Fibroblast of the aortic adventitia (primary cell): ENCODE measurements at places on chromosomes 2 and 18. TPM values are rescaled to one million over a fixed set of nuclear protein-coding genes. Genes with fewer than 3 reads are reported as not detected.

DNA sequence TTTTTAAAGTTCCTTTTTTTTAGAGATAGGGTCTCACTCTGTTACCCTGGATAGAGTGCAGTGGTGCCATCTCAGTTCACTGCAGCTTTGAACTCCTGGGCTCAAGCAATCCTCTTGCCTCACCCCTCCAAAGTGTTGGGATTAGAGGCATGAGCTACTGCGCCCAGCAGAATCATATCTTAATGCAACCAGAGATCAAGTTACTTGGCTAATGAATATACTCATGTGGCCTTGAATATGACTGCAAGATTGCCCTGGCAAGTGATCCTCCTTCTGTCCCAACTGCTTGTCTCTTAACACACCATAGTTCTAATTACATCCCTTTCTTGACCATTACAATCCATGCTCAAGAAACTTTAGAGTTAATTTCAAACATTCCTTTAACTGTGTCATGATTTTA, 133.5 kb downstream of the SRBD1 start:
- DNase-seq = no peak

GRCh38 chr2:128391679-128392078, 73.0 kb upstream of the HS6ST1 start:
- no peak for DNase-seq

- peak; percentile 99 for DNase-seq
Measured at GRCh38 chr2:218272531-218273212, 2.4 kb downstream of the PNKD start.

DNA sequence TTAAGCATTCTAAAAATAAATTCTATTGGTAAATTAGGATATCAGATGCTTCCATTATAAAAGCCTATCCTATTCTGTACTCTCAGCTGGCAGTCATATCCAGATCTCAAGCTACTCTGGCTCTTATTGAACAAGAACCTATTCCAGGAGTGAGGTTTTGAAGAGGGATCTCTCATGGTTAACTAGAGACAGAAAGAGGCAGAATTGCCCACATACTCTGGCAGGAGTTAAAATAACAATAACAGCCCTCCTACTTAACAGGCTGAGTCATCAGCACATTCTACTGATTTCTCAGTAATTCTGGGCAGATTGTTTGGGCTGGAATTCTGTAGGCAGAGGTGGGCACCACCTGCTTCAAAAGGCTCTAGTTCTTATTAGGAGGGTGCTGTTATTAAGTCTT, 142.0 kb upstream of the UNC80 start:
- DNase-seq = peak; percentile 65

GRCh38 chr2:119184512-119184911, 26.0 kb upstream of the C1QL2 start:
- no peak for DNase-seq

GRCh38 chr18:15198116-15198389, 450.1 kb downstream of the ANKRD30B start:
- DNase-seq = no peak

DNA sequence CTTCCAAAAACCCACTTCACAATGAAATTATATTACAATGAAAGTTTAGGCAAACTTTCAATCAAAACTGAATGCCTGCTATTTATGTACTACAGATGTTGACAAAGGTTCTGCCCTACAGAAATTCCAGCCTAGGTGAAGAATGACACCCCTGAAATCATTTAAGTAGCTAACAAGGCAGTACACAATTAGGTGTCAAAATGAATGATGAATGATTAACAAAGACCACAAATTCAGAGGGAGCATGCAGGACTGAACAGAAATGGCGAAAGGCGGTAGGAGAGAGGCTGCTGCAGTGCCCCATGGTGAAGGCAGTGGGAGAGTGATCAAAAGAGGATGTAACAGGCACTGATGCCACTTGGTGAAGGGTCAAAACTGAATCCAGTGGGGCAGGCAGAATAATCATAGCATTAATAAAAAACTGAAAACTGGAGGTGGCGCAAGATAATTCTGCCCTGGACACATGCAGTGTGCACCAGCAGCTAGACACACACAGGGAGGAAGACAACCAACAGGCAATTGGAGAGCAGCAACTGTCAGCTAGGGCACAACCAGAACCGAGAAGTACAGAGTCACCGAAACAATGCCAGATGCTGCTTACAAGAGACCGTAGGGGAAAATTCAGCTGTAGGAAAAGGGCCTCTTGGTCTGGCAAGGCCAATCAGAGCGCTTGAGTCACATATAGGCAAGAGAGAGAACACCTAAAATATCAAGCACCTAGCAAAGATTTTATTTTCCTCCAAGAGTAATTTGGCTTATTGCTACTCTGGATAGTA, 4.5 kb downstream of the TMEM131 start:
- DNase-seq = no peak

The RUFY4 gene
- not detected in 2 replicates for total RNA-seq

The PSMD1 gene
- total RNA-seq = 127 and 146 TPM in 2 replicates

The LCT gene
- total RNA-seq = not detected in 2 replicates
